ENCODE measurements at places on chromosomes 11 and 22. TPM values are rescaled to one million over a fixed set of nuclear protein-coding genes. Genes with fewer than 3 reads are reported as not detected.
A peak's percentile ranks its signal among the peaks of the same experiment; 100 is the strongest.

DNA sequence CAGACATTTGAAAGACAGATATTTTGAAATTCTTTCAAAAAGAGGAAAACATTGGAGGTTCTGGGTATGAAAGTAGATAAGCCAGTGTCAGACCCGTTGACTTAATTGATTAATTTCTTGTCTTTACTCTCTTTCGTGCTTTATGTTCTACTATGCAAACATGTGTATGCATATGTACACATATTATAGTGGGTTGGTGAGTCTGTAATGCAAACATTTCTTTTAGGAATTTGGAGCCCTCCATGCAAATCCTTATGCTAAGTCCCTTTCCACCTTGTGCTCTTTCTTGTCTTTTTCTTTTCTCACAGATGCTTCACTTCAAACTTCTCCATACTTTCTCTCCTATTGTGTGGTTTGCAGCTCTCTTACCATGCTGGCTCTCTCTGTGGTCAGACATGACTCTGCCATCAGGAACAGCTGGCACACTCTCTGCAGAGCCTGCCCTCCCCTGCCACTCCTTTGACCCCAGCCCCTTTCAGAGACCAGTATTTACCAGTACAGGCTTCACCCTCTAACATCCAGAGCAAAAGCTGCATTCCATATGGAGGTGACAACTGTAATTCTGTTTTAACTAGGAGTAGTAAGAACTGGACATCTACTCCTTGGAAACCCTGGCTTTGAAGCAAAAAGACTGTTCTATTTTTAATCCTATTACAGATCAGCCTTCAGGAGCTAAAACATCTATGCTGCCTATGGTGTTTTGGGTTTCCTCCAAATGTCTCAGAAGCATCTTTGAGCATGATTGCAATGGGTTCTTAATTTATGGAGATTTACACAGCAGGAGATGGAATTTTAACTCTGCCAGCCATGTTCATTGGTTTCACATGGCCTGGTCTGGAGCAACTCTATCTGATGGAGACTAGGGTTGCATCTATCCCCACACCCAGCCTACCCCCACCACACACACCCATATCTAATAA, 386.9 kb upstream of the FAT3 start:
- DNase-seq: no peak

DNA sequence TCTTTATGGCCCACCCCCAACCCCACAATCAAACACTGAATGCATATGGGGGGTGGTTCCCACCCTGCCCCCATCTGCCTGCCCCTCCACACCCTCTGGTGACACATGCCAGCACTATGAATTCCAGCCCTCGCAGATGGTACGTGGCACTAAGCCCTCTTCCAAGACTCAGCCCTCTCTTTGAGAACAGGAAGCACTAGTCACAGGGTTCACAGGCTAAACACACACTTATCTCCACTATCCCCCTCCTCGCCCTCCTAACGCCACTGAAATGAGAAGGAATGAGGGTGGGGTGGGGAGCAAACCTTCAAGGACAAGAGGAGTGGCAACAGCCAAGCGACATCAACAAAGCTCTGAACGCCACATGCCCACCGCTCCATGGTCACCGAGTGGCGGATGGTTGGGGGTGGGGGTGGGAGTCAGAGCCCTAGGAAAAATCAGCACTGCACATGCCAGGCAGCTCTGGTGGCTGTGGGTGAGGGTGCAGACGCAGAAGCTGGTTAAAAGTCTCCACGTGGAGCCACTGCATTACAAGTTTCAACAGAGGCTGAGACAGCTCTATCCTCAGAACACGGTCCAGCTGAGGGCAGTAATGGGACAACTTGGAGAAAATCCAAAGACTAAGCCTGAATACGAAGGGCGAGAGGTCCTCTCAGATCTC, 33.6 kb downstream of the TMEM184B start:
- DNase-seq: no peak

- DNase-seq: no peak
These were observed 191.1 kb upstream of the DDI1 start for GRCh38 chr11:103845331-103845730.

- no peak for DNase-seq
These were observed 40.5 kb upstream of the TPBGL start for GRCh38 chr11:75200051-75200450.

- DNase-seq: peak; percentile 64
These were observed 31.9 kb upstream of the IGLL5 start for GRCh38 chr22:22855617-22856308.

DNA sequence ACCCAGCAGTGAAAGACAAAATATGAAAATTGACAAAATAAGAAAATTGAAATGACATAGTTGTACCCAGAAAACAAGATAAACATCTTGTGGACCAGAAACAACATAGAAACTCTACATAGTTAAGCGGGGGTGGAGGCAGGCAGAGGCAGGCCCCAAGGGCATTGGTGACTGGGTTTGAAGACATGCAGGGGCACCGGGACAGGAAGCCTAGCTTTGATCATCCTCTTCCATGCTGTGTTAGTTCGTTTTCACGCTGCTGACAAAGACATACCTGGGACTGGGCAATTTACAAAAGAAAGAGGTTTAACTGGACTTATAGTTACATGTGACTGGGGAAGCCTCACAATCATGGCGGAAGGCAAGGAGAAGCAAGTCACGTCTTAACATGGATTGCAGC, 33.5 kb upstream of the CRTAM start:
- DNase-seq: no peak

DNA sequence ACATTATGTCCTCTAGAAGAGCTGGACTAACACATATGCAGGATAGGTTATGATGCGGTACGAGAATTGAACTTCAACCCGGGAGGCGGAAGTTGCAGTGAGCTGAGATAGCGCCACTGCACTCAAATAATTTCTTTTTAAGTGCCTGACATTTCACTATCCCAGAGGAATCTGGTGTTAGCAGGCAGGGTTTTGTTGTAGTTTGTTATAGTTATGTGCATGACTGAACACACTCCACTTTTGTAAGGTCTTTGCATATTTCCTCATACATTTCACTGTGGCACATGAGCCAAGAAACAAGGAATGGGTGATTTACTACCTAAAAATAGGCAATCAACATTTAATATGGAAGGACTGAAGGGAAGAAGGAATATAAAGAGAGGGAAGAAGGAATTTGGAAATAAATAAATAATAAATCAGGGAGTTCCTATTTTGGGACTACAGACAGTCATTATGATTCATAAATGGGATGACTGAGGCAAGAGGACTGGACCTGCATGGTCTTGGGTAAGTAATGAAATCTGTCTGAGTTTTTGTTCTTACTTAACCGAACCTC, 8.7 kb upstream of the HIPK3 start:
- no peak for DNase-seq

- no peak for DNase-seq
These were observed 494.6 kb upstream of the FAT3 start for GRCh38 chr11:91730057-91730456.

- no peak for DNase-seq
These were observed 170.7 kb upstream of the B3GAT1 start for GRCh38 chr11:134582770-134583095.

DNA sequence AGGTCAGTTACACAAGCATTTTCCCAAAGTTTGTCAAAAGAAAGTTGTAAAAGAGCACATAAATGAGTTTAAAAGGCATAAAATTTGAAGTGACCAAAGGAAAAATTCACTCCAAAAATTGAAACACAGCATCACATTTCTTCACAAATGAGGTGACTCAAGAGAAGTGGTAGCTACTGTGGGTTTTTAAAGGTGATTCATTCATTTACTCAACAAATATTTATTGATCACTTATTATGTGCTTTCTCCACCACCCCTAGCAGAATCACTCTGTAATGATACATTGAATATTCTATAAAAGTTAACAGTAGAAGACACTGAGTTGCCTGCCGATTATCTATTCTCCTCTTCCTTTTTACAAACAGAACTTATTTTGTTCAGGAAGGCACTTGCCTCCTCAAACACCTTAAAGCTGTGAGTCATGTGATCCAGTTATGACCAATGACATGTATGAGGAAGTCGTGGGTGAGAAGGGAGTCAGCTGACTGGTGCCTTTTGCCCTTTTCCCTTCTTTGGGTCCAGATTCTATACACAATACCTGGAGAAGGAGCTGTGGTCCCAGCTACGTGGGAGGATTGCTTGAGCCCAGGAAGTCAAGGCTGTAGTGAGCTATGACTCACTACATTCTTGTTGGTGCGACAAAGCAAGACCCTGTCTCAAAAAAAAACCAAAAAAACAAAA, 67.7 kb upstream of the CLNS1A start:
- DNase-seq: no peak

GRCh38 chr11:67006029-67006884, 16.7 kb upstream of the SYT12 start:
- no peak for DNase-seq

DNA sequence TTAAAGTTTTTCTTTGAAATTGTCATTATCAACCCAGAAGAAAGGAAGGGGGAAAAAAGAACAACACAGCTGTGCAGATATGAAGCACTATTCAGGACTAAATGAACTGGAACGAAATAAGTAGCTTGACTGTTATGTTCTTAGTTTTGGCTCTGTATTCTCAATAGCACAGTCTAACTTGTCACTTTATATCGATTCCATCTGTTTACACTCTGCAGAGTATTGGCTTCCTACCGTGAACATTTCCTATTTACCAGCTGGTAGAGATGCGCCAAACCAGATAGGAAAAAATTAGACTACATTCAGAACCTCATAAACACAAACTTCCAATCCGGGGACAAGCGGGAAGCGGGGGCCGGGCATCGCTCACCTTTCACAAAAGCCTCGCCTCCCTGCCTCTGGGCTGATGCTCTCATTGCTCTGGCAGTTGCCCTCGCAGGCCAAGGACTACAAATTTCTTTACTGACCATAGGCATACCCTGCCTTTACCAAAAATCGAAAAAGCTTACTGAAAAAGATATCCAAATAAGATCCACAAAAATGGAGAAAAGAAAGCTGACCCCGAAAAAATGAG, 66.2 kb downstream of the EFCAB6 start:
- no peak for DNase-seq

- DNase-seq: no peak
These were observed 8.0 kb downstream of the NUMA1 start for GRCh38 chr11:72072348-72072747.

- DNase-seq: no peak
These were observed 7.1 kb upstream of the CRYBB2 start for GRCh38 chr22:25212337-25212736.

DNA sequence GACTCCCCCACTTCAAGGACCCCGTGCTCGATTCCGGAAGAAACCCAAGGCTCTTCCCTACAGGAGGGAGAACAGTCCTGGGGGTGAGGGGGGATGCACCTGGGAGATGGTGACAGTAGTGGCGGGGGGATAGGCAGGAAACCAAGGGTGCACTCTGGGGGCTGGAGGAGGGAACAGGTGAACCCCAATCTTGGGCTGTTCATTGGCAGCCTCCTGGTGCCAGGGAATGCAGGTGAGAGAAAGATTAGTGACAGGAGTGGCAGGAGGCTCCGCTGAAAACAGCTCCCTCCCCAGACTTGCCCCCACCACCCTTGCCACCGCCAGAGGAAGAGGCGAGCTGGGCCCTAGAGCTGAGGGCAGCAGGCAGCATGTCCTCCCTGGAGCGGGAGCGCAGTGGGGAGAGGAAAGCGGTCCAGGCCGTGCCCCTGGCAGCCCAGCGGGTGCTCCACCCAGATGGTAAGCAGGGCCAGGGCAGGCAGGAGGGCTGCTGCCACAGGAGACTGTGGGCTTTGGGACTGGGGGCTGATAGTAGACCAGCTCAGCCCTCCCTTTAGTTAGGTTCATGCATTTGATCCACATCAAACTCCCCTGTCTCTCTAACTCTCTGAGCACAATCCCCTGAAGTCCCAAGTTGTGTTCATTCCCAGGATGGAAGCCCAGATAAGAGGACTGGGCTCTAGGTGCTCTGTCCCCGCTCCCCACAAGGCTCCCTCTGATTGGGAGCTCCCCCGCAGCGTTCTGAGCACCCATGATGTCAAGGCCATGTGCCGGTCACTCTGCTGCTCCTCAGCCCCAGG, 14.5 kb downstream of the ROBO3 start:
- DNase-seq: no peak

DNA sequence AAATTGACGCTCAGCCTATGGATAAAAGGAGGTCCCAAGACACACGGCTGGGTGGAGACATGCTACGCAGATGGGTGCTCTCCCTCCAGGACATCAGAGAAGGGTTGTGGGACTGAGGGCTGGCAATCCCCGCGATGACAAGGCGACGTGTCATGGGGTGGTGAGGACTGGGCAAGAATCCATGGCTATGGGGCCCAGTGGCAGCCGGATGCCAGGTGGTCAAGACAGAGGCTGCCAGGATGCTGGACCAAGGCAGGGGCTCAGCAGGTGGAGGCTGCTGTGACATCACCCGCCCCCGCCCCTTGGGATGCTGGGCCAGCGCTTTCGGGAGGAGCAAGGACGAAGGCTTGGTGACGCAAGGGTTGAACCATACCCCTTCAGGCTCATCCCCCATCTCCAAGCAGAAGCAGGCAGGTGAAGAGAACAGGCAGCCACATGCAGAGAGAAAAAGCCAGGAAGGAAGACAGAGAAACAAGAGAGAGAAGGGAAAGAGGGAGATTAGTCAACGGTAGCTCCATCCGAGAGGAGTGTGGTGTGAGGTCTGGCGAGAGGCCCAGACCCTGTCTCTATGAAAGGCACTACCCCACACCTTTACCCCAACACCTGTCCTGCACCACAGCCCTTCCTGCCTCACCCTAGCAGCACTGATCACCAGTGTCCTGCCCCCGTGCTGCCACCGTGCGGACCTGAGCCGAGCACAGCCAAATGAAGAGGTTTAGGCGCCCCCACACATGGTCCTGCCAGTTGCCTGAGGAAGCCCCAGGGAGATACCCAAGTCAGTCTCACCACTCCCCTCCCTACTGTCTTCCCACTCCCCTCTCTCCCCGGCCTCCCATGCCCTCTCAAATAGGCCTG, 24.1 kb upstream of the RASL10A start:
- DNase-seq: no peak

DNA sequence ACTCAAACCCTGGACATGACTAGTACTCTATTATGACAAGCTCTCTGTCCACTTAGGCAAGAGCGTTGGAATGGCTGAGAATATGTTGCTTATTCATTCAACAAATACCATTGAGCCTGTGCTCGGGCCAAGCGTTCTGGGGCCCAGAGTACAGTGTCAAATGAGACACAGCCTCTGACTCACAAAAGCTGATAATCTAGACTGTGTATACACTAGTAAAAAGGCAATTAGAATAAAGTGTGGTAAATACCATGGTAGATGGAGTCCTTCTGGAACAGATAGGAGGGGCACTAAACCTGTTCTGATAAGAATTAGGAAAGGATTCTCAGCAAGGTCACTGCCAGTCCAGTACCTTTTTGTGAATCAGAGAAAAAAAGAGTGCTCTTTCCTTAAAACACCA, 24.7 kb downstream of the KCNE3 start:
- DNase-seq: no peak

- DNase-seq: no peak
These were observed 777 bp upstream of the MICAL3 start for GRCh38 chr22:18024956-18025720.

GRCh38 chr11:24389575-24389974, 107.3 kb upstream of the LUZP2 start:
- no peak for DNase-seq

- no peak for DNase-seq
These were observed 995 bp downstream of the TMEM134 start for GRCh38 chr11:67468056-67468455.

- DNase-seq: no peak
These were observed 20.0 kb downstream of the CALCB start for GRCh38 chr11:15093432-15093831.

MS4A12 gene
- not detected for total RNA-seq

C11orf86 gene
- not detected for total RNA-seq

TRIM29 gene
- not detected for total RNA-seq

TMEM184B gene
- total RNA-seq: 29.8 TPM

INSC gene
- 0.49 TPM for total RNA-seq

TMPRSS13 gene
- total RNA-seq: 2.0 TPM

XKR3 gene
- total RNA-seq: not detected

TESMIN gene
- 3.3 TPM for total RNA-seq

CATSPER1 gene
- 0.54 TPM for total RNA-seq

VSIG10L2 gene
- not detected for total RNA-seq

TBX10 gene
- total RNA-seq: not detected
